Inflammatory macrophage treated with lipopolysaccharide for 4 hours (primary cell): ENCODE measurements at places on chromosomes 5 and 9.

DNA sequence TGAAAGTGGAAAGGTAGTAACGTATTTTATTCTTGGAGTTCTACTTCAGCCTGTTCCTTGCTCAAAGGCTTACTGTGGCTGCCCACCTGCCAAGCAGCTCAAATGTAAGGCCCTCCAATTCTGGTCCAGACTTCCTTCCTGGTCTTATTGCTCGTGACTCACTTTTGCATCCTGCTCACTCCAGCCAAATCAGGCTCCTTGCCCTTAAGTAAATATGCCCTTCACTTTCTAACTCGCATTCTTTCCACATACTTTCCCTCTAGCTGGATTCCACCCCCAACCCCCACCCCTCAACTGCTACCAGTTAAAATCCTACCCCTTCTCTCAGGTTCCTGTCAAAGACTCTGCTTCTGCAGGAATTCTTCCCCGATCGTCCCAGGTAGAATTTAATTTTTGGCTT, 96.6 kb downstream of the GALNT10 start:
- DNase-seq, result no peak

DNA sequence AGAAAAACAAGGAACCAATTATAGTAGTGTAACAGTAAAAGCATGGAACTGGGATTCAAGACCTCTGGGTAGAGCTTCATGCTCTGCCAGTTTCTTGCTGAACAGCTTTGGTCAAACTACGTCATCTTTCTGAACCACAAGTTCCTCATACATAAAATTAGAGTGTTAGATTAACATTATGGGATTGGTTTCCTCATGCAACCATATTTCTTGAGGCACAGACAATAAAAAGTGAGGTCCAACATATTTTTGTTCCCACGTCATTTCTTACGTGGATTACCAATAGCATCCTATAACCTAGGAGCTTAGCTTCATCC, 354.8 kb downstream of the TMEM232 start:
- peak; percentile 26 for DNase-seq

- no peak for DNase-seq
Measured at GRCh38 chr9:85941622-85941940, 635 bp downstream of the NAA35 start.

DNA sequence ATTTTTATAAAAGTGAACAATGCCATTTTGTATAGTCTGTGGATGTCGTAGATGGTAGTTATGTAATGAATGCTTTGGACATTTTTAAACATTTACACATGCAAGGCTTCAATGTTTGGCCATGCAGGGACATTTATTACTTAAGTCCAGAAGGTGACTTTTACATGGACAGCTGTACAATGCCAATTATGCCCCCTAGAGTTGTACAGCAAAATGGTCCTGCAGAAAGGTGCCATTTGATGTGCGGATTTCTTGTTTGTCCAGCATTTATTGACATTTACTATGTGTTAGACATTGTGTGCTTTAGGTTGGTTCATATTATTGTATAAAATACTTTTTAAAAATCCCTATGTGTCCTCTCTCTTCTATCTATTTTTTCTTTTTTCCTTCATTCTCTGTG, 22.5 kb upstream of the COMMD10 start:
- no peak for DNase-seq

DNA sequence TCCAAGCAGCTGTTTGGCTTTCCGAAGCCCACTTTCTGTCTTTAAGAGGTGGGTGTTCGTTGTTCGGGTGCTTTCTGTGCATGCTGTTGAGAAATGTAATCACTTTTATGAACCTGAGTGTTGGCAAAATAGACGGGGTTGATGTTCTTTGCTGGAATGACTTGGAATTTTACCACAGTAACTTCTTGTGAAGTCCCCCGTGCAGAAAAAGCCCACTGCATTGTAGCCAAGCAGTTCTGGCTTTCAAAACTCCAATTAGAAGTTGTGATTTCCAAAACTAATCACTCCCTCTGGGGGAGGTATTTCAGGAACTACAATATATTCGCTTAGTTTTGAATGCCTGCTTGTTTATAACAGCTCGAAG, 111.1 kb downstream of the PAM start:
- peak; percentile 6 for DNase-seq
